SJSA1 (cell line): ENCODE measurements at places on chromosomes 13 and 19.

GRCh38 chr13:101703838-101704237, 251.4 kb downstream of the ITGBL1 start:
- DNase-seq = no peak

GRCh38 chr19:10374931-10375330, 5.4 kb downstream of the TYK2 start:
- DNase-seq = no peak

- DNase-seq = peak; percentile 82
These were observed at the start of gene ZFP36 for GRCh38 chr19:39406656-39407409. Gene ZFP36 (plus strand): TSS chr19:39406847. CDS start chr19:39406905, 58 bp downstream.

- DNase-seq = no peak
These were observed 32.8 kb downstream of the TINCR start for GRCh38 chr19:5534787-5535586.

GRCh38 chr19:52991484-52991883, 22.2 kb upstream of the ERVV-1 start:
- peak; percentile 63 for DNase-seq

- no peak for DNase-seq
These were observed 22.1 kb upstream of the F7 start for GRCh38 chr13:113083402-113084061.

GRCh38 chr13:97359181-97360057, 74.5 kb upstream of the RAP2A start:
- DNase-seq = peak; percentile 77

- DNase-seq = no peak
These were observed 192.7 kb downstream of the LHFPL6 start for GRCh38 chr13:39410096-39410901.

DNA sequence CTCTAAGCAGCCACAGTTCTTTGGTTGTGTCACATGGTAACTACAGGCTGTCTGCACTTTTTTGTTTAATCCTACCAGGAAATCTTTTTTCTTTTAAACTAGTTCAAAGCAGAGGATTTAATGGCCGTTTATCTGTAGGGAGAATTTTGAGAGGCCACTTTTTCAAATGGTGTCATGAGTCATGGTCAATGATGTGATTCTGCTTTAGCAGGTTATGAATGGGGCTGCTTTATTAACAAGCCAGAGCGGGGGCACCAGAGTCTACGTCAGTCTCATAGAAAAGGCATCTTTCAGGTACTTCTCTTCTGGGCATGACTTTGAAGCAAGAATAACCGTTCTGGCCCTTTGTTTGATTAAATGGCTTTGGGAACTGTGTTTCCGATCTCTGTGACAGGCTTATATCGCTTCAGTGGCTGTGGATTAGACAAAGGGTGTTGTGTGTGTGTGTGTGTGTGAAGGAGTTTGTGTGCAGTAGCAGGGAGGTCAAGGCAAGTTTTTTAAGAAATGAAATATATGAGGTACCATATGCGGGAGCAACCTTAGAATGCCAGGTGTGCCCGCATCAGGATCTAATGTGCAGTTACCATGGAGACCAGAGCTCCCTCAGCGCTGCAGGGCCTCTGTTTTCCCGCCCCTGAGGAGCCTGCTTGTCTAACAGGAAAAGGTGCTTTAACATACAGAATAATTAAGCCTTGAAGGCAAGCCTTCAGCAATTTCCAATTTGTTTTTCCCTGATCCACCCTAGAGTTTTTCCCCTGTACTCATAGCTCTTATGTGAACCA, 120.5 kb downstream of the KATNAL1 start:
- no peak for DNase-seq
